Cortex of kidney (tissue), 1 donor: ENCODE measurements at places on chromosomes 3 and 15.

GRCh38 chr15:63939531-63940130 is 105.9 kb upstream of the HERC1 start:
- DNase-seq = no peak

DNA sequence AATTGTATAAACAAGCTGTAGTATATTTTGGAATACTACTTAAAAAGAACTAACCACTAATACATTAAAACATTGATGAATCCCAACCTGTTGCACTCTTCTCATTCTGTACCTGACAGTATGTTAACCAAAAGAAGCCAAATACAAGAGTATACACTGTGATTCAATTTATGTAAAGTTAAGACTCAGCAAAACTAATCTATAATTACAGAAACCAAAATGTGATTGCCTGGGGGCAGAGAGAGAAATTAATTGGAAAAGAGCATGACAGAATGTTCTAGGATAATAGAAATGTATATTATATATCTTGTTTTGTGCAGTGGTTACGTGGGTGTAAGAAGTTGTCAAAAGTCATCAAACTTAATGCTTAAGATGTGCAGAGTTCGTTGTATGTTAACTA is 31.1 kb downstream of the PIK3CA start:
- no peak for DNase-seq

DNA sequence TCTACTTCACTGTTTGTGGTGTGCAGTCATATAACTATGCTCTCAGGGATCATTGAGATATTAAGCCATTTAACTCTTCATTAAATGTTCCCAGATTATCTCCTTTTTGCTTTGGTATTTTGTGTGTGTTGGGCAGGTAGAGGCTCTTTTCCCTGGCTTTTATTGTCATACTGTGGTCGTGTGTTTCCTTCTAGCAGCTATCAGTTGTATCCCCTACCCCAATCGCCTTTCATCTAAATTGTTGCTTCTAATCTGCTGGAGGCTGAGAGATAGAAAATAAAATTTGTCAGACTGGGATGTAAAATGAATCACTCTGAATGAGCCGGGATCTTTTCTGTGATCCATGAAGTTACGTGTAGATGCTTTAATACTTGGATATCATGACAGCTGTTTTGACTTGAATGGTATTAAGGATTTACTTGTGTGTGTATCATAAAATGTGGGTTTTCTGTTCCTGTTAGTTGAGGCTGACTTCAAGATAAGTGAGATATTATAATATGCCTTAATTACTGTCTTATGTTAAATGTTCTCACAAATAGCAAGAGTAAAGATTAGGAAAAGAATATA is 9.2 kb downstream of the NFKBIZ start:
- DNase-seq = no peak

DNA sequence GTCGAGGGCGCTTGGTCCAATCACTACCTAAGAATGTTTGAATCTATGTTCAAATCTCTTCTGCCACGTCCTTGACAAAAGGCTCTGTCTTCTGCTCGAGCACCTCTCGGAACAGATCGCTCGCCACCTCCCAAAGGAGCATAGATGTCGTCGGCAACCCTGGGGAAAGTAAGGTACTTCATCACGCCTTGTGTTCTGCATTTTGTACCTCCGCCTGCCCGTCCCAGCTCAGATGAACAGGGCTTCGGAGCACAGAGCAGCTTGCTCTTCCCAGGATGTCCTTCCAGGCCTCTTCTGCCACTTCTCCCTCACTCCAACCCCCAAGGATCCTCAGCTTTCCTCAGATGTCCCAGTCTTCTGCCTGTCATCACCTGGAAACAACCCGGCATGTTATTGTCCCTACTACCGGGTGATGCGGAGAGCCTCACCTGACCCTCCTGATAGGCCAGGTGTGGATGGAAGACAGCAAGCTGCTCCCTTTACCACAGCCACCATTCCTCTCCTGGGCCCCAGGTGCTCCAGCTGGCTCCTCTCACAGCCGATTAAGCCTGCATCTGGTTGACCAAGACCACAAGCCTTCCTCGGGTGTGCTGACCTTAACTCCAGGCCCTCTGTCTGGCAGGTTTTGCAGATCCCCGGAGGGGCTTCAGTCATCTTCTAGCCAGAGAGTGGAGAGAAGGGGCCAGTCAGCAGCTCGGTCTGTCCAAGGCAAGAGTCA is 270.5 kb downstream of the FAM43A start:
- DNase-seq = no peak

DNA sequence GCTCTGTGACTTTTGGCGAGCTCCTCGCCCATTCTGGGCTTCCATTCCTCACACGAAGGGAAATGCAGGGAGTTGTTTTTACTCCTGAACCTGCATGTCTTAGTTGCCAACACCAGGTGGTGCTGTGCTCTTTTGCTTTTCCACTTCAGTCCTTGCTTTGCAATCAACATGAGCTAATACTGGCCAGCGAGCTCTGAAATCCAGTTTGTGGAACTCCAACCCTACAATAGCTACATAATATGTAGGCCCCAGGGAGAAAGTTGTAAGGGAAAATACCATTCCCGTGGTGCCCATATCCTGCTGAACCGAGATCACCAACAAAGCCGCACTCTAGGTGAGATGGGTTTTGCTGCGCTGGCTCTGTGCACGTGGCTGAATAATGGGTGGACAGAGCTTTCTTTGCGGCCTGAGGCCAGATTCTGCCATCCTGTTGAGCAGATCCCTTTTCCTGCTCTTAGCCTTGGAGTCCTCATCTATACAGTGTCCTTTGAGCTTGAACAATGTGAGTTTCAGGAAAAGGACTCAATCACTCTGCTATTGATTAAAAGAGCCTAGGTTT is 25.0 kb downstream of the LSM3 start:
- DNase-seq = no peak

- DNase-seq = no peak
Observed at GRCh38 chr3:10628891-10629670, 123.7 kb upstream of the ATP2B2 start.

- no peak for DNase-seq
Observed at GRCh38 chr3:36456784-36457183, 76.5 kb downstream of the STAC start.

GRCh38 chr3:133412183-133413132 is 12.6 kb downstream of the BFSP2 start:
- DNase-seq = no peak

GRCh38 chr15:92808598-92809063 is 91.5 kb upstream of the CHD2 start:
- DNase-seq = no peak

GRCh38 chr3:108209579-108209978 is 12.6 kb downstream of the IFT57 start:
- DNase-seq = no peak

GRCh38 chr15:59191855-59192237 is 14.8 kb upstream of the LDHAL6B start:
- DNase-seq = no peak

DNA sequence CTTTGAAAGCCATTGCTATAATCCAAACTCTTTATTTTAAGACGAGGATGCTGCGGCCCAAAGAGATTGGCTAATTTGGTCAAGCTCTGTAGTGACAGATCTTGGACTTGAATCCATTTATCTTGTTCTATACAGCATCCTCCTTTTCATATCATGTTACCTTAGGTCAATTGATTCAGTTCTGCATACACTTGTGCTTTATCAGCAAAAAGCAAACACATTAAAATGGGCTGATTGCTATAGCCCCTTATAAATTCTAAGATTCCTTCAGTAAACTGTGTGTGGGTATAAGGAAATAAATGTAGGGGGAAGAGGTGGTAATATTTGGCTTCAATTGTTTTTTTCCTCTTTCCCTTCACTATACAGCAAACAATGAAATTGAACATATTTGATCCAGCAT is 40.1 kb upstream of the NECTIN3 start:
- no peak for DNase-seq

DNA sequence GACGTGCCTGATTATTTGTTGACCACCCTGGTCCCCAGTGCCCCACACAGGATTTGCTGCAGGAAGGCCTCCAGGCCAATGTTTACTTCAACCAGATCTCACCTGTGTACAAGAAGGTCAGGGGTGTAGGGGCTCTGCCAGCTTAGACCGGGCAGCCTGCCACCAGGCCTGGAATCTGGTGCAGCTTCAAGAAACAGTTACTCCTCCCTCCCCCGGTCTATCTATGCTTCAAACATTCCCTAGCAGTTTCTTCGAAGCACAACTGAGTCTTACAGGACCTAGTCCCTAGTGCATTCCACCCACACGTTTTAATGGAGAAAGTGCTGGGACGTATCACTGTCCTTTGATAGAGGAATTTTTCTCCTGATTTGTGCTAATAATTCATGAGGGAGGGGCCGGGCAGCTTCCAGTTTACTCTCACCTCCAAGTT is 8.0 kb downstream of the SH3BP5 start:
- DNase-seq = no peak

DNA sequence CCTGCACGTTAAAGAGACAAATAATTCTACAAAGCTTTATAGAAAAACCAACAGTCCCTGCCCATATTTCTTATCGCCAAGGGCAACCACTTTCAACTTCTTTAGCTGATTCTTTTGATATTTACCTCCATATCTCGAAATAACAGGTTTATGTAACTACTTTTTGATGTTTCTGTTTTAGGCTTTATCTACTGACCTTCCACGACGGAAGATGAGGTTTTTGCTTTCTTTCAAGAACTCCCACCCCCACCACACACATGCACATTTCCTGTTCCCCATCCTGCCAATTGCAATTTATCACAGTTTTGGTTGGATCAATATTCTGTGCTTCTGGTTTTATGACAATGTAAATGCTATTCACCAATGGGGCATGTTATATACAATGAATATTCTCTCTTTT is 330.4 kb upstream of the ICE2 start:
- no peak for DNase-seq

DNA sequence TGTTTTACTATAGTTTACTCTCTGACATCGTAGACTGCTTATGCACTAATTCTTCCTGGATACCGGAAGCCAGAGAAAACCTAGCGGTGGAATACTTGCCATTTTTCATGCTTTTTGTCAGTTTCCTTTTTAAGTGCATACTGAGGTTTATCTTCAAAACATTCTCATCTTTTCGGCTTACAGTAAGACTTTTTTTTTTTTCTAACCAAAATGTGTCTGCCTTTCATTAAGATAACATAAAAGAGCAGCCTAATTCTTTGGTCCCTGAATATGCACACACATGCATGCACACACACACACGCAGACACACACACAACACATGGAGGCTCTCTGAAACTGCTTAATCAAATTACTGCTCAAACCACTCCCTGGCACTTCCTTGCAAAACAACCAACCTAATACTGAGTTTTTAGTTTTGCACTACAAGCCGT is 1.3 kb downstream of the ZNF445 start:
- no peak for DNase-seq

DNA sequence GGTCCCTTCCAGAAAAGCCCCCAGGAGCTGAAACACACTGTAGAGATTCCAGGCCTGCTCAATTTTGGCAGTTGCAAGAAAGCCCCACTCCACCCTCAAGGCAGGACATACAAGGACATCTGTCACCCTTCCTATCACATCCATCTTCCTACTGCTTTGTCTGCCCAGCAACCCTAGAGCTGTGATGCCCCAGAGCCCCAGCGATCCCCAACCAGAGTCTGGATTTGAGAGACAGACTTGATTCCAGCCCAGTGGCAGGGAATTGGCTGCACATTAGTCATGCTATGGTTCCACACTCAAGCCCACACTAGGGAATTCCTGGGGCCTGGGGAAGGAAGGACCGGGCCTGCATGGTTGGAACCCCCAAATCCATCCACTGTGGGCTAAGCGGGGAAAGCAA is 56.8 kb downstream of the ATP2B2 start:
- no peak for DNase-seq

- DNase-seq = no peak
Observed at GRCh38 chr3:109316162-109316730, at the start of gene DPPA2. TSS of gene DPPA2 (minus strand) at chr3:109316517. CDS start at chr3:109314542, 1,975 bp downstream.

GRCh38 chr3:111971533-111972130 is 7.2 kb upstream of the ABHD10 start:
- no peak for DNase-seq

DNA sequence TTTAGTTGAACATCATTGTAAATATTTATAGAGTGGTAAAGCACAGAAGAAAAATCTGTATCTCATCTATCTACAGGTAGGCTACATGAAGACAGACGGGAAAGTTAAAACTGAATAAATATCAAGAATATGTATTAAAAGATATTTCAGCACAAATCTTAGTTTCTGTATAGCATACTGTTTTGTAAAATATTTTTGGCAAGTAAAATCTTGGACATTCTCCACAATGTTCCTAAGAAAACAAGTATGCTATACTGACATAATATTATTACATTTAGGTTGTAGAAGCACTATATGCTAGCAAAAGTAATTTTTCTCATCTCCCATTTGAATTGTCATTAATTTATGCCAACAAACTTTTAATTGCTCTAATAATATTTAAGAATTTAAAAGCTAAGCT is 326.4 kb upstream of the ARL6 start:
- no peak for DNase-seq

DNA sequence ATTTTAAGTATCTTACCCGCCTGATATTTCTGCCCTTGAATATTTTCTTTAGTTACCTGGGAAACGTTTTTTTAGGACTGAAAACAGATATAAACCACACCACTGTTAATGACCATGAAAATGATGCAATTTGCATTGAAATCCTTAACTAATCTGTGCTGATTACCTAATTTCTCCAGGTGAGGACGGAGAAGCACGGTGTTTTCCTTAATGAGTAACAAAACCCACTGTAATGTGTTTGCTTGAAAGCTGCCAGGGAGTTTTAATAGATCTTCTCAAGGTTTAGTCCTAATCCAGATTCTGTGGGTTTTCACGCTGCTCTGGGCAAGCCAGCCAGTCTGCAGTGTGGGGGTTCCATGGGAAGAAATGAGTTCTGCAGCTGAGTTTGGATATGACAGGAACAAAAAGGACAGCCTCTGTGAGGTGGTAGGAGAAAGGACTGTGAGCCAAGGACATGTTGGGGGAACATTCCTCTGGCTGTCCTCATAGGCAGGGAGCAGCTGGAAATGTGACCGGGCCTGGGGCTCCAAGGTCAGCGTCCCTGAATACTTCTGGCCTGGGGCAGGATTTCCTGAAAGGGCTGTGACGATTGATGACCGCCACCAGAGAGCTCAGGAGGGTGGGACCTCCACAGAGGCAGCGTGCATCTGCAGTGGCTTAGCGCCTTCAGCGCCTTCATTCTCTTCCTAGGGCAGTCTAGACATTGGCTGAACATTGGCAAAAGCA is 18.6 kb downstream of the THSD4 start:
- DNase-seq = no peak

DNA sequence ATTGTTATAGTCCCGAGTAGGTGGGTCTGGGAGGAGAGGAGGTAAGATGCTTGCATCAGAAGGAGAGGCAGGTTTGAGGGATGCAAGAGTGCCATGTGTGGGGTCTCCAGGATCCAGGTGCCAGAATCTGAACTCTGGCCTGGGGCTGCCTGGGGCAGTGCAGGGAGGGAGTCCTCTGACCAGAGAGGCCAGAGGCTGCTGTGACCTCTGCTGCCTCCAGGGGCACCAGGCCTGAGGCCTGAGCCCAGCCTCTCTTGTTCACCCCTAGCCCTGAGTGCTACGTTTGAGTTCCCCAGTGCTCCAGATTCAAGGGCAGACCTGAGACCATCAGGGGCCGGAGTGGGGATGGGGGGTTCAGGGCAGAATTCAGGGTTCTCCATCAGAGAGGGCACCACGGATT is 7.4 kb downstream of the SLC38A3 start:
- DNase-seq = no peak

DNA sequence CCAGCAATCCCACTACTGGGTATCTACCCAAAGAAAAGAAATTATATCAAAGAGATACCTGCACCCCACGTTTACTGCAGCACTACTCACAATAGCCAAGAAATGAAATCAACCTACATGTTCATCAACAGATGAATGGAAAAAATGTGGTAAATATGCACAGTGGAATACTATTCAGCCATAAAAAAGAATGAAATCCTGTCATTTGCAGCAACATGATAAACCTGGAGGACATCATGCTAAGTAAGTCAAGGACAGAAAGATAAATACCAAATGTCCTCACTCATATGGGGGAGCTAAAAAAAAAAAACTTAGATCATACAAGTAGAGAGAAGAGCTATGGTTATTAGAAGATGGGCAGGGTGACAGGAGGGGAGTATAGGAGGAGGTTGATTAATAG is 9.1 kb downstream of the ZBTB11 start:
- DNase-seq = no peak
